ENCODE measurements at places on chromosomes 6 and 20.

DNA sequence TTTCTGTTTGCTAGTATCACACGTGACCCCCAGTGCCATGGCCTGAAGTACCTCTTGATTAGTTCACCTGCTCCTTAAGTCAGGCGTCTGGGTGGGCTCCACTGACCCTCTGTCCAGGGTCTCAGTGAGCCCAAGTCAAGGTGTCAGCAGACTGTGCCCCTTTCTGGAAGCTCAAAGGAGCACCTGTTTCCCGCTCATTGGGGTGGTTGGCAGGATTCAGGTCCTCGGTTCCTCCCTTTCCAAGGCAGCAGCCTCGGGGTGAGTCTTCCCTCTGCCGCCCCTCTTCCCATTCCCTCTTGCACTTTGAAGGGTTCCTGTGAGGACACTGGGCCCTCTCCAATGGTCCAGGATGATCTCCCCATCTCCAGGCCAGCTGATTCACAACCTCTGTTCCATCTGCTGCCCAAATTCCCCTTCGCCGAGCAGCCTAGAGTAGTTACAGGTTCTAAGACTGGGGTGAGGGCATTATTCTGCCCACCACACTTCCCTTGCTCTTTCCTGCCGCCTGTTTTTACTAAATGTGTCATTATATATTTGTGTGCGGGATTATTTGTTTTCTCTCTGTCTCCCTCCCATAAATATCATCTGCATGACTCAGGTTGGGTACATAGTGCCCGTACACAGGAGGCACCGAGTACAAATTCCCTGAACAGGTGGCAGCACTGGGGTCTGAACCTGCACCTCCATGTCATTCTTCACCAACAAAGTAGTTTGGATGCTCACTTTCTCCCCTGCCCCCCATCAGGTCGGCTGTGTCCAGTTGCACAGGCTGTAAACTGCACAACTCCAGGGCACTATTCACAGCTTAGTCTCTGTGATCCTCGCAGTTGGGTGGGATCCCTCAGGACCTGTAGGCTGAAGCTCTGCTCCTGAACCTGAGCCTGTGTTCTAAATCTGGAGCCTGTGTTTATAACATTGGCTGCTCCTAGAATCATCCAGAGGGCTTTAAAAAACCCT lies 58.5 kb downstream of the RBM38 start:
- no peak for DNase-seq

DNA sequence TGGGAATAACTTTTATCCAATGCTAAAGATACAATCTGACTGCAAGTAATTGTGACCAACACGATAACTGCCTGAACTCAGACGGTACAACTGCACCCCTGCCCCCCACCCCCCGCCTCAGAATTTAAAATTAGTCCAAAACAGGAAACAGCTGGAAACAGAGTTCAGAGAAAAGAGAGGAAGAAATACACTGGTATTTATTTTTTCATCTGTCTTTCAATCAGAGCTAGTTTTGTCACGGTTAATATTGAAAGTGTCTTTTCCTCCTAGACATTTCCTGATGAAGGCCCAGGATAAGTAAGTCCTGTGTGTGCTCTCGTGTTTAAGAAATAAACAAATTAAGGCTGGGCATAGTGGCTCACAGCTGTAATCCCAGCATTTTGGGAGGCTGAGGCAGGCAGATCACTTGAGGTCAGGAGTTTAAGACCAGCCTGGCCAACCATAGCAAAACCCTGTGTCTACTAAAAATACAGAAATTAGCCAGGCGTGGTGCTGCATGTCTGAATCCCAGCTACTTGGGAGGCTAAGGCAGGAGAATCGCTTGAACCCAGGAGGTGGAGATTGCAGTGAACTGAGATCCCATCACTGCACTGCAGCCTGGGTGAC lies 21.5 kb downstream of the ACSS1 start:
- DNase-seq, result no peak

DNA sequence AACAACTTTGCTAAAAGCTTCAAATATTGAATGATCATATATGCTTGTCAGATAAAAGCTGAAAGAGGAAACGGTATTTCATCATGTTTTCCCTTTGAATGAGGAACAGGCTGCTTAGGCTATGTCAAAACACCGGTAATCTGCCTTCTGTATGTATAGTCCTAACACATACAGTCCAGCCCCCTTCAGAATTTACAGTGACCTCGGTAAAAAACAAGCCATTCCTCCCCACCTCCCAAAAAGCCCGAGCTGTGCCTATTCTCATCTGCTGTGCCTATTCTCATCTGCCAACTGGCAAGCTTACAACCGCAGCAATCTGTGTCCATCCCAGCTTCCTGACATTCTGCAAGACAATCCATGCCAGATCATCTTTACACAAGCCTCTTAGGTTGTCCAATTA lies 26.8 kb upstream of the UBE2J1 start:
- no peak for DNase-seq

DNA sequence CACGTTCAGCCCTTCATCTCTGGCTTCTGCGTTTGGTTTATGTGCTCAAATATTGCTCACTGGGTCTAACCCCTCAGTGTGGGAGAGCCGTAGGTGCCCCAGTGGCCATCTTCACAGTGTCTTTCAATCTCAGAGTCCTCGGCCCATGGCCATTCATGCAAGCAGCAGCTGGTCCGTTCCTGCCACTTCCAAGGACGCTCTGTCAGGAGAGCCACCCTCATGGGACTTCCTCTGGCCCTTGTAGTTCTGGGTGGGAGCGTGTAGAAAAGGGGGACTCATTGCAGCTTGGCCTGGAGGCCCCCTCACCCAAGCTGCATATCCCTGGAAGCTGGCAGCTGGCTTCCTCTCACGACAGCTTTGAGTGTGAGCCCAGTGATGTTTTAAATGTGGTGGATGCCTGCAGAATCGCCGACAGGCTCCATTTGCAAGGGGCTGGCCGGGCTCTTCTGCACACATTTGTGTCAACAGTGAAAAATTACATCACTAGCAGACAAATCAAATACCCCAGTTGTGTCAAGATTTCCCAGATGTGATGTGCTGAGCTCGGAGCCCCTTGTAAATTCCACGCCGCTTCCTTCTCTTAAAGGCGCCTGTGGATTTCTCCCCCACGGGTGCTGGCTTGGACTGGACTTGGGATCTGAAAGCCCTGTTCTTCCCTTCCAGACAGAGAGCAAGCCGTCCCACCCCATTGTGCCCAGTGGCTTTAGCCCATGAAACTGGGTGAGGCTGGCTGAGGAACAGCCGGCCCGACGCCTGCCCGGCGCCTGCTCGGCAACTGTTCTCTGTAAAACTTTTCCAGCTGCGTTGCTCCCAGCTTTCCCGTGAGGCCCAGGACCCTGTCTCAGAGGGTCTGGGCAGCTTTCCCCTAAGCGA lies 360.1 kb downstream of the TAF4 start:
- DNase-seq, result no peak

GRCh38 chr6:110476046-110476849 lies at the start of gene SLC22A16:
Gene SLC22A16, minus strand, starts transcription at chr6:110476613. Its CDS starts 39 bp downstream, at chr6:110476574.
- DNase-seq, result no peak

DNA sequence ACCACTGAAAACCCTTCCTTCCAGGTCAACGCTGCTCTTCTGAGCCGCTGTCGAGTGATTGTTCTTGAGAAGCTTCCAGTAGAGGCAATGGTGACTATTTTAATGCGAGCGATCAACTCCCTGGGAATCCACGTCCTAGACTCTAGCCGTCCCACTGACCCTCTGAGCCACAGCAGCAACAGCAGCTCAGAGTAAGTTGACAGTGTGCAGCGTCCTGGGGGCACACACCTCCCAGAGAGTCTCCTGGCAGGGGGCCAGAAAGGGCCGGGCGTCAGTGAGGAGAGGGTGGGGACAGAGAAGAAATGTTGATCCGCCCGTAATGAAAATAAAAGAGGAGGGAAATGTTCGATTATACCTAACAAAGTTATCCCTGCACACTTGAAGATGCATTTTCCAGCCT lies 5.0 kb downstream of the WRNIP1 start:
- DNase-seq, result no peak

DNA sequence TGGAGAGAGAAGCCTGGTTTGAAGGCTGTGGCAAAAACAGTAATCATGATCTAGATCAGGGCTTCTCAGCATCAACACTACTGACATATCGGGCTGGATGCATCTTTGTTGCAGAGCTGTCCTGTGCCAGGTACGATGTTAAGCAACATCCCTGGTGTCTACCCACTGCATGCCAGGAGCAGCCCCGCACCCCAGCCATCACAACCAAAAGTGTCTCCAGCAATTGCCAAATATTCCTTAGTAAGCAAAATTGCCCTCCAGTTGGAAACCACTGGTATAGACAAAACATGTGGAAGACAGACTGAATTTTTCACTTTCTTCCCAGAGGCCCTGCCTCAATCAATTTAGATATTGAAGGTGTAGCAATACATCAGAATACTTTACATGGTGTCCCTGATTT lies 147.6 kb upstream of the NRN1 start:
- no peak for DNase-seq
